Diencephalon (tissue), 1 donor: ENCODE measurements at places on chromosomes 7 and 10. TPM values are rescaled to one million over a fixed set of nuclear protein-coding genes. Genes with fewer than 3 reads are reported as not detected.

The BPGM gene
- 60.4 TPM for total RNA-seq

The RBP4 gene
- 6.7 TPM for total RNA-seq

The GPR37 gene
- 10.8 TPM for total RNA-seq

The OR6V1 gene
- not detected for total RNA-seq

The IKZF1 gene
- 3.7 TPM for total RNA-seq
